ENCODE measurements at places on chromosomes 5 and 9. TPM values are rescaled to one million over a fixed set of nuclear protein-coding genes. Genes with fewer than 3 reads are reported as not detected.

- DNase-seq = no peak
- H3K27me3 ChIP-seq = no peaks in the 10 kb centered on the region
- no peak overlapping the region for H3K4me3 ChIP-seq
- H3K36me3 ChIP-seq = no peaks in the 10 kb centered on the region
- H3K4me1 ChIP-seq = no peaks in the 10 kb centered on the region
- no peak overlapping the region for H3K27ac ChIP-seq
Measured at GRCh38 chr5:163696579-163696887, 191.1 kb downstream of the MAT2B start.

DNA sequence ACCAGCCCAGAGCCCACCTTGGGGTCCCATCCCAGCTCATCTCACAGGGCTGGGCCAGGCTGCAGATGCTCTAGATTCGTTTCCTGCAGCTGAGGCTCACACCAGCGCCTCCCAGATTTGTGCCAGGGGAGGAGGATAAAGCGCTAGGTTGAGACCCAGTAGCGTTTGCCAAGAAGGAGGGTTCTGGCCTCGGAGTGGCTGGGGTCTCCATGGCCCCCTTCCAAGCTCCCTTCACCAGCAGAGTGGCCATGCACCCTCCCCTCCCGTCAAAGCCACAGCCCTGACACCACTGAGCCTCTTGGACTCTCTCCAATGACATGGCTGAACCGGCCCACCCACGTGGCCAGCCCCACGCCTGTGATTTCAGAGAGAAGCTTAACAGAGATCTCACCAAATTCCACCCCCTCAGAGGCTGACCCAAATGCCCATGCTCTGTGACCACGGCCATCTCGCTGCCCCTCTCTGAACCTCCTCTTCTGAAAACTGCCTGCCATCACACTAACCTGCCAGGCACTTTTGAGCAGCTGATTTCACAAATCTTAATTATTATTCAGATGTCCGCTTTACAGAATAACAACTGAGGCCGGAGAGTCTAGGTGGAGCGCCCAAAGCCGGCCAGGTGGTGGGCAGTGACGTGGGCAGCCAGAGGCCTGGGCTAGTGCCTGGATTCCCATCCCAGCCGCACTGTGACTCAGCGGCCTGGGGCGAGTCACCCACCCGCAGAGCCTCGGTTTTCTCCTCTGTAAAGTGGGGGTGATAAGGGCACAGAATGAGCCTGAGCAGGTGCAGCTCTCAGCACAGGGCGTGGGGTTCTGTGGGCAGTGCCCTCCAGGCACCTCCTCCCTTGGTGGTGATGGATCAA, 155.7 kb downstream of the C9orf50 start:
- no peaks in the 10 kb centered on the region for H3K36me3 ChIP-seq
- H3K27ac ChIP-seq = no peak overlapping the region
- H3K4me1 ChIP-seq = peaks cover 8% of the 10 kb centered on the region
- H3K4me3 ChIP-seq = no peak overlapping the region
- DNase-seq = no peak

GRCh38 chr9:137021979-137022661, 5.9 kb downstream of the ABCA2 start:
- H3K4me1 ChIP-seq = peaks cover 8% of the 10 kb centered on the region
- peak; percentile 39 for DNase-seq
- H3K27me3 ChIP-seq = no peaks in the 10 kb centered on the region
- no peak overlapping the region for H3K4me3 ChIP-seq

GRCh38 chr9:97502222-97502983, 937 bp downstream of the TMOD1 start:
- no peaks in the 10 kb centered on the region for H3K27me3 ChIP-seq
- peak; percentile 35 for DNase-seq
- H3K36me3 ChIP-seq = no peaks in the 10 kb centered on the region
- peak overlapping the region; percentile 90 for H3K4me3 ChIP-seq

DNA sequence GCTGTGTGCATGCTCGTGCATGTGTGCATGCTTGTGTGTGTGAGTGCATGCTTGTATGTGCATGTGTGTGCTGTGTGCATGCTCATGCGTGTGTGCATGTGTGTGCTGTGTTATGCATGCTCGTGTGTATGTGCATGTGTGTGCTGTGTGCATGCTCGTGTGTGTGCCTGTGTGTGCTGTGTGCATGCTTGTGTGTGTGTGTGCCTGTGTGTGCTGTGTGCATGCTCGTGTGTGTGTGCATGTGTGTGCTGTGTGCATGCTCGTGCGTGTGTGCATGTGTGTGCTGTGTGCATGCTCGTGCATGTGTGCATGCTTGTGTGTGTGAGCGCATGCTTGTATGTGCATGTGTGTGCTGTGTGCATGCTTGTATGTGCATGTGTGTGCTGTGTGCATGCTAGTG, 30.3 kb upstream of the SH3PXD2B start:
- no peaks in the 10 kb centered on the region for H3K36me3 ChIP-seq
- no peaks in the 10 kb centered on the region for H3K27me3 ChIP-seq
- H3K4me1 ChIP-seq = no peaks in the 10 kb centered on the region
- DNase-seq = no peak

GRCh38 chr5:79850316-79850822, 140.7 kb downstream of the MTX3 start:
- no peak overlapping the region for H3K4me3 ChIP-seq
- no peaks in the 10 kb centered on the region for H3K27me3 ChIP-seq
- H3K27ac ChIP-seq = no peak overlapping the region
- DNase-seq = no peak
- H3K4me1 ChIP-seq = peaks cover 1% of the 10 kb centered on the region

GRCh38 chr9:87498046-87498810, 561 bp downstream of the DAPK1 start:
- peaks cover 6% of the 10 kb centered on the region for H3K4me1 ChIP-seq
- DNase-seq = no peak
- H3K27me3 ChIP-seq = no peaks in the 10 kb centered on the region
- no peaks in the 10 kb centered on the region for H3K36me3 ChIP-seq
- peak overlapping the region; percentile 62 for H3K27ac ChIP-seq

- H3K4me3 ChIP-seq = no peak overlapping the region
- H3K4me1 ChIP-seq = no peaks in the 10 kb centered on the region
- H3K36me3 ChIP-seq = no peaks in the 10 kb centered on the region
Measured at GRCh38 chr5:8824371-8824770, 721.5 kb downstream of the SEMA5A start.

GRCh38 chr9:99199938-99200539, 21.7 kb downstream of the ALG2 start:
- DNase-seq = no peak
- H3K27ac ChIP-seq = no peak overlapping the region
- H3K36me3 ChIP-seq = no peaks in the 10 kb centered on the region
- no peak overlapping the region for H3K4me3 ChIP-seq

GRCh38 chr9:4741365-4742089, 525 bp upstream of the AK3 start:
- DNase-seq = peak; percentile 25
- H3K36me3 ChIP-seq = no peaks in the 10 kb centered on the region
- no peaks in the 10 kb centered on the region for H3K27me3 ChIP-seq
- peaks cover 14% of the 10 kb centered on the region for H3K4me1 ChIP-seq
- H3K27ac ChIP-seq = peak overlapping the region; percentile 94

GRCh38 chr5:50958852-50959457, 292.5 kb downstream of the PARP8 start:
- H3K4me3 ChIP-seq = no peak overlapping the region
- H3K27me3 ChIP-seq = peaks cover 11% of the 10 kb centered on the region
- H3K27ac ChIP-seq = no peak overlapping the region
- H3K36me3 ChIP-seq = no peaks in the 10 kb centered on the region
- DNase-seq = no peak

DNA sequence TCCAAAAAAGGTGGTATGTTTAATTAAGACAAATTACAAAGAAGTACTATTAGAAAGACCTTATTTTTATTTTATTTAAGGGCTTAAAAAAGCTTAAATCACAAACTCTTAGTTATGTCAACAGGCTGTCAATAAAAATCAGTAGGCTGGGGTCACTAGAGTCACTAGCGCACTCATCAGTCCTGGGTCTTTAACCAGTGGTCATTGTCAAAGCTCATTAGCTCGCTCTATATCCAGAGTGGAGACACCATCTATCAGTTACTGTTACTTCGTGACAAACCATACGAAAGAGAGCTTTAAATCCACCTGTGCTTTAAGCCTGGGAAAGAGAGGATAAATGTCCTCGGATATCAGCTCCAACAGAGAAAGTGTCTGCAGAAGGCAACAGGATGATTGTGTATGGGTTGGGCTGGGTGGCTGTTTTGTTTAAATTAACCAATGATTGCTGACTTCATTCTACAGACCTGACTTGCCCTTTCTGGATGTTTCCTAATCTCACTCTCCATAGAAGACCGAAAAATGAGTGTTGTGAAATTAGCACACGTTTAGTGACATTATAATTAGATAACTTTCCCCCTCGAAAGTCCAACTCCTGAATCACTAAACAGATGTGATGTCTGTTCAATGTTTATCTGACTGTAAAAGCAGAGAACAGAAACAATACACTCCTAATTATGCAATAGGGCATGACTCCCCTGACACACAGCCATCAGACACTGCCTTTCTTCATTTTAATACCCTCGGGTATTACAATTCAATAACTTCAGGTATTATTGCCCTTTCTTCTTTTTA, 123.6 kb upstream of the TNPO1 start:
- DNase-seq = no peak
- no peaks in the 10 kb centered on the region for H3K27me3 ChIP-seq
- H3K4me3 ChIP-seq = no peak overlapping the region
- H3K27ac ChIP-seq = no peak overlapping the region

- no peak overlapping the region for H3K27ac ChIP-seq
- DNase-seq = no peak
- no peaks in the 10 kb centered on the region for H3K27me3 ChIP-seq
- no peaks in the 10 kb centered on the region for H3K36me3 ChIP-seq
Measured at GRCh38 chr9:93431539-93432105, 19.9 kb upstream of the FAM120A start.

DNA sequence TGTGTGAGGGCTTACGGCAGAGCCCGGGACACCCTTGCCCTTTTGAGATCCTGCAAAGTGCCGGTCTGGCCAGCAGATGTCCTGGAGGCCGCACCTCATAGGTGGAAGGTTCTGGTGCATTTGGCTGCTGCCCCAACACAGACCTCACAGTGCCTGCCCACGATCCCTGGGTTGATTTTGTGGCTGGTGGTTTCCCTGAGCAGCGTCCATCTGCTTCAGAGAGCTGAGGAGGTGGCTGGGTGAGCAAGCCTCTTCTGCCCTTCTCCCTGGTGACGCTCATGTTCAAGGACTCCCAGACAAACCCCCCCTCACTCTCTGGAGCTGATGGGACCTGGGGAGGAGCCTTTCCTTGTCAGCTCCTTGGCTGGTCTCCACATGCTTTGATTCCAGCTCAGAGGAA, 18.9 kb downstream of the BNIP1 start:
- no peaks in the 10 kb centered on the region for H3K27me3 ChIP-seq
- no peaks in the 10 kb centered on the region for H3K4me1 ChIP-seq
- no peak for DNase-seq
- no peaks in the 10 kb centered on the region for H3K36me3 ChIP-seq

DNA sequence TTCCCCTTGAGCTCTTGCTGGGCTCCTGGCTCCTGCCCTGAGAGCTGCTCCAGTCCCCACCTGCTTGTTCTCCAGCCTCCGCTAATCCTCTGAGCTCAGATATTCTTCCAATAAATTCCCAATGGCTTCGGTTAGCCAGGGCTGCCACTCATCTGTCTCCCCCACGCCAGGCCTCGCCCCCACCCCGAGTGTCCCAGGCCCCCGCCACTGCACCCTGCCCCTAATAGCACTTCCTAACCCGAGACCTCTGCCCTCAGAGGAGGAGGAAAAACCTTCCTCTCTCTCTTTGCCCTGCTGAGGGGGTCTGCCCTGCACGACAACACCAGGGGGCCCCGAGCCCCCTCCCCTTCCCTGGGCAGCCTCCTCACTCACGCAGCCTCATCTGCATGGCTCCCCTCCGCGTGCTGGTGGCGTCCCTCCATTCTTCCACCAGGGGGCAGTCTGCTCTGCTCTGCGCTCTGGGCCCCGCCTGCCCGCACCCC, 5.4 kb upstream of the LCN15 start:
- no peak overlapping the region for H3K4me3 ChIP-seq
- no peak for DNase-seq
- no peaks in the 10 kb centered on the region for H3K36me3 ChIP-seq
- H3K4me1 ChIP-seq = peaks cover 4% of the 10 kb centered on the region
- no peak overlapping the region for H3K27ac ChIP-seq
- no peaks in the 10 kb centered on the region for H3K27me3 ChIP-seq

The NFIB gene
- total RNA-seq = 31.8 TPM

The FGF10 gene
- total RNA-seq = 2.6 TPM

The CER1 gene
- total RNA-seq = not detected

The INSYN2B gene
- not detected for total RNA-seq

The C5orf46 gene
- not detected for total RNA-seq

The SHLD3 gene
- total RNA-seq = 1.9 TPM

The SPACA9 gene
- 0.83 TPM for total RNA-seq

The ENC1 gene
- 3.4 TPM for total RNA-seq

The TMEM215 gene
- not detected for total RNA-seq

The LAMC3 gene
- total RNA-seq = 1.5 TPM

The UBE2B gene
- total RNA-seq = 86.1 TPM

The PCDHB2 gene
- 0.90 TPM for total RNA-seq

Measured in gastrocnemius medialis (tissue), 4 donors.